Thoracic aorta (tissue), 2 donors: ENCODE measurements at places on chromosomes 5 and 9. TPM values are rescaled to one million over a fixed set of nuclear protein-coding genes. Genes with fewer than 3 reads are reported as not detected.

GRCh38 chr9:515665-516064, 301.0 kb downstream of the DOCK8 start:
- no peak for DNase-seq

DNA sequence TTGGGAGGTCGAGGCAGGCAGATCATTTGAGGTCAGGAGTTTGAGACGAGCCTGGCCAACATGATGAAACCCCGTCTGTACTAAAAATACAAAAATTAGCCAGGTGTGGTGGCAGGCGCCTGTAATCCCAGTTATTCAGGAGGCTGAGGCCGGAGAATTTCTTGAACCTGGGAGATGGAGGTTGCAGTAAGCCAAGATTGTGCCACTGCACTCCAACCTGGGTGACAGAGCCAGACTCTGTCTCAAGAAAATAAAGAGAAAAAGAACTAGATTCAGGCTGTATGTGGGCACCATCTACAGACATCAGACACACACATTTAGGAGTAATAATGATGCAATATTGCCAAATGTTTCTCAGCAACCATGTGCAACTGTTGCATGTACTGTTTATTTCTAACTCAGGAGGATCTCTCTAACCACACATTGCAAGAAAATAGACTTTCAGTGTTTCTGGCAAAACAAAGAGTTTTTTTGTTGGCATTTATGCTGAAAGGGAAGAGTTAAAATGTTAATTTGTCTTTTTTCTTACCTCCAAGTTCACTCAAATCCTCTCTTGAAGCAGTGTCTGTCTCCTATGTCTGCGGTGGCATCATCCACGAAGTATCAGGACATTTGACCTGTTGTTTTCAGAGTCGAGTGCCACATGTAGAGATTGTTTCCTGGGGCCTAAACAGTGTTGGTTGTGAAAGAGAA, 5.1 kb upstream of the ORM1 start:
- DNase-seq = no peak

DNA sequence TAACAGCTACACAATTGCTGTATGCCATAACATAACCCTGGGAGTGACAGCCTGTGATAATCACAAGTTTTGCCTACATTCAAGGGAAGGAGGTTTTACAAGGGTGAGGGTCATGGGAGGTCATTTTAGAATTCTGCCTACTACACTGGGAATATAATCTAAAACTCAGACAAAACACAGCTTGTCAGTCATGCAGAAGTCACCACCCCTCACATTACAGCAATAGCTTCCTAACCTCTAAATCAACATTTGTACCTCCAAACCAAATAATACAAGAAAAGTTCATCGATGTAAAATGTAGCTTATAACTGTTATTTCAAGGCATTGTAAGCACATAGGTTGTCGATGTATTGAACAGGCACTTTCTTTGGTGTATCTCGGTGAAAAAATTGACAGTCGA, 139.0 kb downstream of the FAM114A2 start:
- DNase-seq = no peak

DNA sequence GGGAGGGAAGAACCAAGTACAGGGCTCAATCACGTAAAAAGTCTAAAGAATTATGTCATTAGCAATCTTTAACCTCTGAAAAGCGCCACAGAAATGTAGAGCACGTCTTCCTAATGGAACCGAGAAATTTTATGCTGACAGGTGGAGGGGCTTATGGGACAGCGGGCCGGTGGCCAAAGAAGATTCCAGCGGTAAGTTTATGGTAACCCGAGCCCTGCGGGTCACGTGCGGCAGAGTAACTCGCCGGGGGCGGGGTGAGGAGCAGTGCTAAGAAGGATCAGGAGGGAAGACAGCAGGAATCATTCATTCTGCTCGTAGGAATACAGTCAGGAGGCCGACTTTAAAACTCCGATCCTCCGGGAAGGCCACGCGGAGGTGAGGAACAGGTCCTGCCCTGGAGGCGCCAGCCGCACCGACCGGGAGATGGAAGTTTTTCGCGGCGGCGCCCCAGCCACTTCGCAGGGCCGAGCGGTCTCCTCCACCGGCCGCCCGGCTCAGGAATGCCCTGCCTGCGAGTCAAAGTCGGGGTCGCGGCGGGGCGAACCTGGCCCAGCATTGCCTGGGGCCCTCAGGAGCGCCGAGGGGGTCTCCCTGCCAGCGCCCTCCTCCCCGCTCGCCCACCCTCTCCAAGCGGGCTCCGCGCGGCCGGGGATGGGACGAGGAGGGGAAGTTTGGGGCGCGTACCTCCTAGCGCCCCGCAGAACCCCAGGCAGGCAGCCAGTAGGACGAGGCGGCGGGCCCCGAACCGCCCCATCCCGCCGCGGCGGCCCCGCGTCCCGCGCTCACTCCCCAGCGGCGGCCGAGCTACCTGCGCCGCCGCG, 101.8 kb downstream of the ESM1 start:
- no peak for DNase-seq

- DNase-seq = no peak
Measured at GRCh38 chr5:100643473-100643872, 108.3 kb downstream of the FAM174A start.

- DNase-seq = no peak
Measured at GRCh38 chr9:38006163-38006562, 62.9 kb downstream of the SHB start.

GRCh38 chr9:2787065-2787464, 56.8 kb downstream of the PUM3 start:
- no peak for DNase-seq

GRCh38 chr5:96381526-96381925, 51.5 kb downstream of the PCSK1 start:
- DNase-seq = no peak

DNA sequence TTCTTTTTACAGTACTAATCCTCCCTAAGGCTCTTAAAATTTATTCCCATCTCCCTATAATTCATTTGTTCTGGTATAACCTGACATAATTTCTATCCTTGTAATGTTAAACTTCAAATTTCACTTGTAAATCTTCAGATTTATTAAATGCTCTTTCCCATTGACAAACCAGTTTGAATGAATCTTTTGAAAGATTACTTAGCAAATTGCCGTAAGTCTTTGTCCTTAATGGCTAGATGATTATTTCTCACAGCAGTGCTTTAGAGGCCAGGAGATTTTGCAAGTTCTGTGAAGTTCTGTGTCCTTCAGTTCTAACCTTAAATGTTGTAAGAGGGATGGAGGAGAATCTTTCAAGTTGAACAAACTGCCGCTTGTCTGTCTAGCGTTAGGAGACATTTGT, 4.2 kb downstream of the SLC44A1 start:
- DNase-seq = no peak

GRCh38 chr5:66991746-66992145, 204.9 kb downstream of the CD180 start:
- DNase-seq = no peak

DNA sequence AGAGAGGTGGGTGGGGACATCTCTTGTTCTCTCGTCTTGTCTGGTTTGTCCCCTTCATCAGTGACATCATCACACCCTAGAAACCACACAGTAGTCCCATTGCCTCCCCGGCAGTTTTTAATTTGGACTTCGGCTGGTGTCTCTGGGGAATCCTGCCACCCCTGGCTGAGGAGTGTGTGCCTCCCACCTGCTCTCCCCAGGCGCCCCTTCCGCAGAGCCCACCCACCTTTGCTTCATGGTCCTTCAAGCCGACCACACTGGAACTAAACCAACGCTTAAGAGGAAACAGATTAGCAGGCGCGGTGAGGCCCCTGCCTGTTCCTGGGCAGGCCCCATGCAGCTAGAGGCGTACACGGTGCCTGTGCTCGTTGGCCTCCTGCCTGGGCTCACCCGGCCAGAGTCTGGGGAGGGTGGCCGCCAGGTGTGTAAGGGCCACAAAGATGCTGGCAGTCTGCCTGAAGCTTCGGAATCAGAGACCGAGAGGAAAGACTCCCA, 107.6 kb upstream of the SPRY4 start:
- DNase-seq = no peak

DNA sequence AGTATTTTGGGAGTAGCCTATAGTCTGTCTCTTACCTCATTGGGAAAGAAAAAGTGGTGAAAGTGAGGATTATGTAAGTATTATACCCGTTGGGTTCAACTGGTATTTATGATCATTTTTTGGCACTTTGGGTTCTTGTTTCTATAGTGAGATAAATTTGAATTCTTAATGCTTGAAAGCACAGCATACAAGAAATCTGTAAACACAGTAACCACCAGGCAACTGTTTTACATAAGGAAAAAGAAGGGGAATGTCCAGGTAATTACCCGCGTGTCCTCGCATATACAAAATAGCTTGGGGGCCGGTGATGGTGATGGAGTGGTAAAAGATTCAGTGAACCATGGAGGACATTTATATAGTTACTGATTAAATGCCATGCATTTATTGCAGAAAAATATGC, 60.5 kb downstream of the BASP1 start:
- DNase-seq = no peak

DNA sequence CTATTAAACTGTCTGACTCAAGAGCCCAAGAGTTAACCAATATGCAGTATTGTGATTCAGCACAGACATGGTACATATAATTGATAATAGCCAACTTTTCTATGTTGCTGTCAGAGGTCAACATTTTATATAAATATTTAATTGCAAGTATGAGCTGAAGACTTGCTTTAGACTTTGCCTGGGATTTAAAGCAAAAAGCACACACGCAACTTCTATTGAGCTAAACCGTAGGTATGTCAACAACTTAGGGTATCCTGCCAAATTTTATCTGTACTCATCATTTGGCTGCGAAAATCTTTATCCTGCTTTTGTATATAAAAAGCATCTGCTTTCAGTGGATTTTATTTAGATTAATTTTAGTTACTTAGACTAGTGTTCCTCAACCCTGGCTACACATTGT, 27.4 kb downstream of the UHRF2 start:
- DNase-seq = no peak

GRCh38 chr5:151520294-151520693, 70.8 kb downstream of the FAT2 start:
- no peak for DNase-seq

- DNase-seq = no peak
Measured at GRCh38 chr5:141857226-141857625, 21.0 kb downstream of the PCDH1 start.

GRCh38 chr9:134329886-134330285, 3.6 kb downstream of the RXRA start:
- DNase-seq = no peak

GRCh38 chr9:88987661-88988060, 3.6 kb upstream of the S1PR3 start:
- no peak for DNase-seq

- DNase-seq = no peak
Measured at GRCh38 chr5:173397516-173397915, 69.3 kb upstream of the STC2 start.

GRCh38 chr9:130927338-130927737, 11.7 kb downstream of the FIBCD1 start:
- DNase-seq = no peak

- DNase-seq = no peak
Measured at GRCh38 chr5:75331-76320, 16.3 kb upstream of the PLEKHG4B start.

GRCh38 chr9:111052791-111053190, 14.5 kb upstream of the LPAR1 start:
- no peak for DNase-seq

DNA sequence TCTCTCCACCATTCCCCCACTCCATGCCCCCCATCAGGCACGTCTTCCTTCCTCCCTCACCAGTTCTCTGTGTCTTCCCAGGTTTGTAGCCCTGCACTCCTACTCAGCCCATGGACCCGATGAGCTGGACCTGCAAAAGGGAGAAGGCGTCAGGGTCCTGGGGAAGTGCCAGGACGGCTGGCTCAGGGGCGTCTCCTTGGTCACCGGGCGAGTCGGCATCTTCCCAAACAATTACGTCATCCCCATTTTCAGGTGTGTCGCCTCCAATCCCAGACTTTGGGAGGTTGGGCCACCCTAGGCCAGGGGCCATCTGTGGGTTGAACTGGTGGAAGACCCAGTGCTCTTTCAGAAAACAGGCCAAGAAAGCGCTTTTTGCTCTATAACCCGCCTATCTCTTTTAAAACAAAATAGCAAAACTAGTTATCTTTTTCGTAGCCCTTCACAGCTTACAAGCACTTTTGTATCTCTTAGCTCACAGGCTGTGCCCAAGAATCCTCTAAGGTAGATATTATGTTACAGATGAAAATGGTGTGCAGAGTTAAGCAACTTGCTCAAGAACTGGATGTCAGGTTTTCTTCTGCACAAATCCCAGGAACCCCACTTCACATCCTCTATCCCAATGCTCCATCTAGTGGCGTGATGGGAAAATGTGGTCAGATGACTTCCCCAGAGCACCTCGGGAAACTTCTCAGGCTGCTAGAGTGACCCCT, 56.2 kb downstream of the PLAC8L1 start:
- DNase-seq = no peak

- no peak for DNase-seq
Measured at GRCh38 chr9:128298535-128299482, 22.7 kb downstream of the SWI5 start.

DNA sequence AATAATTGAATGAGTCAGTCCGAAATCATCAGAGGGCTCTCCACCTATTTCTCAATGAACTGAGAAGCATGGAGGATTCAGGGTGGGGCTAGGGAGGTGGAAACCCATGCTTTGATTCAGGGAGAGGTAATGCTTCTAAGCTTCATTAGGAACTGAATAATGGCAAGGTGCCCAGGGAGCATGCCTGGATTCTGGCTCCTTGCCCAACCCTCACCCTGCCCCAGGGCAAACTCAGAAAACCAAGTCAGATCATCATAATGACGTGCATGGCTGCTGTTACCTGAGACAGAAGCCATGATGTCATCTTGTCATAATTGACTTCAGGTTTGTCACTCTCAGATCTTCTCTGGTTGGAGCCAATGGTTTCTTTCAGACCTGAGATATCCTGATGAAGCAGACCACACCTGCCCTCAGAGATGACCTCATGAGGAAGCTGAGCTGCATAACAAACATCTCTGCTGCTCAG, 199.6 kb downstream of the SYK start:
- DNase-seq = no peak

GRCh38 chr9:86876621-86877196, 70.6 kb downstream of the GAS1 start:
- no peak for DNase-seq

DNA sequence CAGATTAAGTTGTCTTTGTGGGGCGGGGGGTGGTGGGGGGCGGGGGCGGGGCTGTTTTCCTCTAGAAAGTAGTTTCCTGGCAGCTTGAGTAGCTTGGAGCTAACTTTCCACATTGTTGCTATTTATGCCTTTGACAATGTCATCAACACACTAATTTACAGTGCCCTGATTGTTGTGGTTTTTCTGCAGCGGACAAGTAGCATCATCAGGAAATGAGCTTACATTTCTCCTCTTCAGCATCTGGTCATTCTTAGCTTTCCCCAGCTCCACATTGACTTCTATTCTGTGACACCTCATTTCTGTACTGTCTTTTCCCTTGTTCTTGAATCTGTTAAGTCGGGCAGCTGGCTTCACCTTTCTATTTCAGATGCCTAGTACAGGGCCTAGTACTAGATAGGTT, 112.3 kb upstream of the RAD23B start:
- no peak for DNase-seq

ZNF354C gene
- total RNA-seq = 8.8 TPM

MOB3B gene
- 11.1 TPM for total RNA-seq

CDKN2A gene
- total RNA-seq = 4.1 TPM

KLF9 gene
- 165 TPM for total RNA-seq

TUT7 gene
- 17.7 TPM for total RNA-seq

BSPRY gene
- total RNA-seq = 0.14 TPM

SLC34A3 gene
- not detected for total RNA-seq

LTC4S gene
- total RNA-seq = 6.6 TPM

ITK gene
- total RNA-seq = 8.2 TPM

ACTBL2 gene
- total RNA-seq = not detected

CCL28 gene
- total RNA-seq = 24.2 TPM

UGCG gene
- 87.8 TPM for total RNA-seq

F2RL2 gene
- total RNA-seq = 13.7 TPM

TNFSF8 gene
- total RNA-seq = 4.1 TPM

PLK2 gene
- 180 TPM for total RNA-seq

IL7R gene
- total RNA-seq = 12.7 TPM

PCDHA1 gene
- total RNA-seq = not detected

PKN3 gene
- 4.7 TPM for total RNA-seq

ANKHD1 gene
- 173 TPM for total RNA-seq
